Germinal center (tissue), 1 donor: ENCODE measurements at places on chromosomes 6 and 20.

GRCh38 chr6:28371706-28372451, 22.1 kb downstream of the ZKSCAN3 start:
- peak; percentile 38 for DNase-seq

GRCh38 chr6:105675715-105676397, 273.0 kb upstream of the PREP start:
- no peak for DNase-seq

GRCh38 chr6:45420909-45421708, 43.4 kb upstream of the SUPT3H start:
- DNase-seq: no peak

DNA sequence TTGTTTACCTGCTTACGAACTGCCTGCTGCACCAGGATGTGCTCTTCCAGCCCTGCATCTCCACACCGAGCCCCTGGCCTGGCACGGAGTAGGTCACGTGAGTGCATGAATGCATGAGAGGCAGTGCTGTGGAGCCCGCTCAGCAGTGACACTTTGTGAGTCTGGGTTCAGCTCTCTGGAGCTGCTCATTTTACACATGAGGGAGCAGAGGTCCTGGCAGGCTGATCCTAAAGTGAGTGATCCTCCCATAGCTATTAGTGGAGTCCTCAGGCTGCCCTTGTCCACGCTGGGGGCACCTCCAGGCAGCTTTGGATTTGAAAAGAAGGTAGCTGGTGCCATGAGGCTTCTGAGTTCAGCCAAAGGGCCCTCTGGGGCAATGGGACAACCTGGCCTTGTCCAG, 64.2 kb downstream of the EDN3 start:
- DNase-seq: no peak

DNA sequence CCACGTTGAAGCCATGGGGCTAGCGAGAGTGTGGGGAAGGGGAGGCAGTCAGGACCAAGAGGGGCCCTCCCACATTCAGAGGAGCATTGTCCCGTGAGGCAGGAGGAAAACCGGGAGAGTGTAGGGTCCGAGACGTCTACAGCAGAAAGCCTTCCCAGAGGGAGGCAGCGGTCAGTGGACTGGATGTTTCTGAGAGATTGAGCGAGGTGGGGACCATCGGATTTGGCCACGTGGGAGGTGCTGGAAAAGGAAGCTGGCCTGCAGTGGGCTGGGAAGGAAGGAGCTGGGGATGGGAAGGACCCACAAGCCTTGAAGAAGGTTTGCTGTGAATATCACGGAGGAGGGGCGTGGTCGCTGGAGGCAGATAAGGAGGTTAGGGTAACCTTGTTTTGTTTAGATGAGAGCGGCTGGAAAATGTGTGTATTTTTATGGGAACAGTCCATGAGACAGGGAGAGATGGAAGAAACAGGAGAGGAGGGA, 119.0 kb upstream of the RNF24 start:
- DNase-seq: no peak
